ENCODE measurements at places on chromosomes 11 and 22. TPM values are rescaled to one million over a fixed set of nuclear protein-coding genes. Genes with fewer than 3 reads are reported as not detected.
A peak's percentile ranks its signal among the peaks of the same experiment; 100 is the strongest.

DNA sequence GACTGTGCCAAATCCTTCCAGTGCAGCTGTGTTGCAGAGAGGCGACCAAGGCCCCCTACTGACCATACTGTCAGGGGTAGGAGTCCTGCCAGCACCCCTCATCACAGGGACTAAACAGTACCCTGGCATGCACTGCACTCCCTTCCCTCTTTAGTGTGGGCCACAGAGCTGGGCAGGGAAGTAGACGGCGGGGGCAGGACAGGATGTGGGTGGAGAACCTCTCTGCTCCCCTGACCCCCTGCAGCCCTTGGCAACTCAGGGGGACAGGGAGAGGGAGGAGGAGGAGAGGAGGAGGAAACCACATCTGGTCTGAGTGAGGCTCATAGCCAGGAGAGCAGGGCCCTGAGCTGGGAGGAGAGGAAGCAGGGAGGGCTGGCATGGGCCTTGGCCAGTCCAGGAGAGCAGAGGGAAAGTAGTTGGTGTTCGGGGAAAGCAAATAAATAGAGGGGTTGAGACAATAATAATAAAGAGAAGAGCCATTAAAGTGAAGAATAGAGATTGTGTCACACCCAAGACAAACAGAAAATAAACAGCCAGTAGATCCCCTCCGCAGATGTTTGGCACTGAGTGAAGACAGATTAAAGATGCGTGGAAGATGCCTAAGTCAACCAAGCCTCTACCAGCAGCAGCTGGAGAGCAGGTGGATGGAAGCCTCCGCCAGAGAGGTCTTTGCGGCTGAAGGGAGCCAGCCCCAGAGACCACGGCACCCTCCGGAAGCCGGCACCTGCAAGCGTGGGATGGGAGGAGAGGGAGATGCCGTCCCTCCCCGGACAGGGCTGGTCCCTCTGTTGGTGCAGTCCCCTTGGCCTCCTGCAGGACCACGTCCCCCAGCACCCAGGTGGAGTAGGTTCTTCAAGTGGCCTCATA is 61.5 kb downstream of the RPUSD4 start:
- H3K27me3 ChIP-seq = no peaks in the 10 kb centered on the region
- H3K27ac ChIP-seq = no peak overlapping the region
- H3K4me1 ChIP-seq = no peaks in the 10 kb centered on the region

The NAA40 gene
- 16.6 TPM for total RNA-seq

GRCh38 chr11:26188554-26188953 is 143.4 kb upstream of the ANO3 start:
- no peak for DNase-seq
- no peak overlapping the region for H3K4me3 ChIP-seq
- no peaks in the 10 kb centered on the region for H3K27me3 ChIP-seq
- no peak overlapping the region for H3K27ac ChIP-seq
- no peaks in the 10 kb centered on the region for H3K36me3 ChIP-seq

The INS gene
- total RNA-seq = not detected

- no peak overlapping the region for H3K27ac ChIP-seq
- H3K4me3 ChIP-seq = no peak overlapping the region
- no peaks in the 10 kb centered on the region for H3K4me1 ChIP-seq
- peaks cover 12% of the 10 kb centered on the region for H3K27me3 ChIP-seq
These were observed 63.4 kb downstream of the IGLL5 start for GRCh38 chr22:22951035-22951434.

The USH1C gene
- not detected for total RNA-seq

DNA sequence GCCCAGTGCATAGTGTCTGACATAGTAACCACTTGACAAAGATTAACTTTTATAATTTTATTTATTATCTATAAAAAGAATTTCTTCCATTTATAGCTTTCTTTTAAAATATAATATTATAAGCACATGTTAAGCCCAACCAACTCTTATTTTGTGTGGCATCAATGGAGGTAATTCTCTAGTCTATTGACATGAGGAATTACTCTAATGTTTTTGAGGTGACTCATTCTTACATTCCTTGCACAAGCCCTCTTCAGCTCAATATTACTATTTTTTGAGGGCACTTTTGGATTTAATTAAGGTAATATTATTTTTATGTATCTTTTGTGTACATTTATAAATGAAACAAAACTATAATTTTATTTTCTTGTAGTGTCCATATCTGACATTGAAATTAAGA is 59.6 kb downstream of the AASDHPPT start:
- no peak for DNase-seq
- no peak overlapping the region for H3K4me3 ChIP-seq

GRCh38 chr11:59556115-59556916 is 45.0 kb downstream of the OR4D9 start:
- DNase-seq = no peak
- no peaks in the 10 kb centered on the region for H3K27me3 ChIP-seq
- peaks cover 44% of the 10 kb centered on the region for H3K4me1 ChIP-seq
- H3K4me3 ChIP-seq = peak overlapping the region; percentile 8

GRCh38 chr22:25673713-25674112 is 68.3 kb upstream of the MYO18B start:
- H3K27ac ChIP-seq = no peak overlapping the region
- peaks cover 6% of the 10 kb centered on the region for H3K4me1 ChIP-seq
- no peaks in the 10 kb centered on the region for H3K27me3 ChIP-seq

GRCh38 chr11:126925321-126926093 is 75.1 kb downstream of the KIRREL3 start:
- H3K27ac ChIP-seq = no peak overlapping the region
- H3K4me3 ChIP-seq = no peak overlapping the region
- no peaks in the 10 kb centered on the region for H3K27me3 ChIP-seq

The MS4A14 gene
- 4.1 TPM for total RNA-seq

DNA sequence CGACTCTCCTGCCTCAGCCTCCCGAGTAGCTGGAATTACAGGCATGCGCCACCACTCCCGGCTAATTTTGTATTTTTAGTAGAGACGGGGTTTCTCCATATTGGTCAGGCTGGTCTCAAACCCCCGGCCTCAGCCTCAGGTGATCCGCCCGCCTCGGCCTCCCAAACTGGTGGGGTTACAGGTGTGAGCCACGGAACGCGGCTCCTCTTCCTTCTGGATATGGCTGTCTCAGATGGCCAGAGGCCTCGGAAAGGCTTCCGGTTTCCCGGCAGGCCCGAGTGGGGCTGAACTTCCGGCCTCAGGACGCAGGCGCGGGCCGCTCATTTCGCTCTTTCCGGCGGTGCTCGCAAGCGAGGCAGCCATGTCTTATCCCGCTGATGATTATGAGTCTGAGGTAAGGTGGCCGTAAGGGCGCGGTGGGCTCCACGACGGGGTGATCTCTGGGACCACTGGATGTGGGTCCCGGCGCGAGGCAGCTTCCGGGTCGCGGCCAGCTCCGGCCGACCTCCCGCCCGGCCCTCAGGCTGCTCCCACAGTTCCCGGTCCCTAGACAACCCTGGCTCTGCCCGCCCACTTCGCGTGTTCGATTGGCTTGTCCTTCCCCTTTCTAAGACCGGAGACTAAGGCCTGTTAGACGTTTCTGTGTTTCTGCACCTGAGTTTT is at the start of gene EIF3L:
EIF3L (plus strand) TSS at position 331 of the 663 bp plus-strand sequence; CDS start at position 362, 31 bp downstream.
- H3K4me1 ChIP-seq = peaks cover 32% of the 10 kb centered on the region
- H3K4me3 ChIP-seq = peak within 1 kb of the TSS; percentile 80
- H3K27ac ChIP-seq = peak within 1 kb of the TSS; percentile 89
- peaks cover 33% of the 10 kb centered on the region for H3K36me3 ChIP-seq
- DNase-seq = peak; percentile 86
- no peaks in the 10 kb centered on the region for H3K27me3 ChIP-seq

- no peaks in the 10 kb centered on the region for H3K27me3 ChIP-seq
- no peak for DNase-seq
- peak overlapping the region; percentile 92 for H3K27ac ChIP-seq
- H3K4me1 ChIP-seq = peaks cover 11% of the 10 kb centered on the region
- peaks cover 21% of the 10 kb centered on the region for H3K36me3 ChIP-seq
These were observed 860 bp downstream of the PRMT3 start for GRCh38 chr11:20388096-20389055.

- H3K4me1 ChIP-seq = no peaks in the 10 kb centered on the region
- no peak overlapping the region for H3K27ac ChIP-seq
- H3K27me3 ChIP-seq = no peaks in the 10 kb centered on the region
- H3K36me3 ChIP-seq = no peaks in the 10 kb centered on the region
These were observed 28.3 kb upstream of the RCN1 start for GRCh38 chr11:32062540-32062939.
